Right renal pelvis (tissue), 4 donors: ENCODE measurements at places on chromosomes 4 and X. TPM values are rescaled to one million over a fixed set of nuclear protein-coding genes. Genes with fewer than 3 reads are reported as not detected.

GRCh38 chrX:66632981-66633380 lies 5.9 kb downstream of the EDA2R start:
- no peak for DNase-seq

- DNase-seq: no peak
Measured at GRCh38 chrX:34218063-34218462, 85.9 kb upstream of the FAM47A start.

- no peak for DNase-seq
Measured at GRCh38 chrX:72048510-72049455, 82.9 kb downstream of the RTL5 start.

The OTC gene
- polyA plus RNA-seq: not detected
